Cardiac ventricle fibroblast (primary cell): ENCODE measurements at places on chromosomes 3 and 15. TPM values are rescaled to one million over a fixed set of nuclear protein-coding genes. Genes with fewer than 3 reads are reported as not detected.

The STARD9 gene
- total RNA-seq = 1.8 and 2.4 TPM in 2 replicates

The OR5K2 gene
- total RNA-seq = not detected in 2 replicates

The FBN1 gene
- 830 and 868 TPM in 2 replicates for total RNA-seq

The KLHL40 gene
- total RNA-seq = not detected in 2 replicates
